ENCODE measurements at places on chromosomes 2 and 18.

GRCh38 chr2:32386739-32387138, 29.9 kb downstream of the BIRC6 start:
- no peak for DNase-seq

- DNase-seq: no peak
These were observed 19.7 kb upstream of the TUBB6 start for GRCh38 chr18:12288403-12288755.

GRCh38 chr2:192119536-192119935, 75.2 kb downstream of the TMEFF2 start:
- DNase-seq: no peak

DNA sequence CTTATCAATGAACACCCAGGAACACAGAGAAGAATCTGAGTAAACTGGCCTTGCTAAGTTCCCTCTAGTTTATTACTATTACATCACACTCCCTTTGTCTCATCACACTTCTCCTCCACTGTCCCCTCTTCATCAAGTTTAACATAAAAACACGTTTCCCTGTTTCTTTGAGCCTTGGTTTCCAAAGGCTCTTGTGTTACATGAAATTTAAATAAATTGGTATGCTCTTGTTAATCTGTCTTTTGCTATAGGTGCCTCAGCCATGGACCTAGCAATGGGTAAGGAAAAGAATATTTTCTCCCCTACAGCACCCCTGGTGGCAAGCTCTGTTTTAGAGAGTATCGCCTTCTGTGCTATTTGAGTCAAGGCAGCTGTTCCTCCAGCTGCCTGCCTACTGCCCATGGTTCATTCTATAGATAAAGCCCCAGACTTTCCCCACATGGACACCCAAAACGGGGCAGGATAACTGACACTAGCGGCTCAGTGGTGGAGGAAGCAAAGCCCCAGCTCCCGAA, 31.8 kb downstream of the TGIF1 start:
- DNase-seq: no peak

- no peak for DNase-seq
These were observed 15.4 kb downstream of the TEX51 start for GRCh38 chr2:126913881-126914615.

- no peak for DNase-seq
These were observed 238.7 kb upstream of the SOX11 start for GRCh38 chr2:5453220-5454050.

Measured in activated naive CD4-positive, alpha-beta T cell treated with anti-CD3 and anti-CD28 coated beads, Interleukin-2, amount 50 U/mL, for 72 hours (primary cell).